Fibroblast of skin of left biceps (primary cell): ENCODE measurements at places on chromosomes 13 and 19.
A peak's percentile ranks its signal among the peaks of the same experiment; 100 is the strongest.

- DNase-seq, result no peak
These were observed 210.3 kb upstream of the PCDH9 start for GRCh38 chr13:67440236-67440975.

DNA sequence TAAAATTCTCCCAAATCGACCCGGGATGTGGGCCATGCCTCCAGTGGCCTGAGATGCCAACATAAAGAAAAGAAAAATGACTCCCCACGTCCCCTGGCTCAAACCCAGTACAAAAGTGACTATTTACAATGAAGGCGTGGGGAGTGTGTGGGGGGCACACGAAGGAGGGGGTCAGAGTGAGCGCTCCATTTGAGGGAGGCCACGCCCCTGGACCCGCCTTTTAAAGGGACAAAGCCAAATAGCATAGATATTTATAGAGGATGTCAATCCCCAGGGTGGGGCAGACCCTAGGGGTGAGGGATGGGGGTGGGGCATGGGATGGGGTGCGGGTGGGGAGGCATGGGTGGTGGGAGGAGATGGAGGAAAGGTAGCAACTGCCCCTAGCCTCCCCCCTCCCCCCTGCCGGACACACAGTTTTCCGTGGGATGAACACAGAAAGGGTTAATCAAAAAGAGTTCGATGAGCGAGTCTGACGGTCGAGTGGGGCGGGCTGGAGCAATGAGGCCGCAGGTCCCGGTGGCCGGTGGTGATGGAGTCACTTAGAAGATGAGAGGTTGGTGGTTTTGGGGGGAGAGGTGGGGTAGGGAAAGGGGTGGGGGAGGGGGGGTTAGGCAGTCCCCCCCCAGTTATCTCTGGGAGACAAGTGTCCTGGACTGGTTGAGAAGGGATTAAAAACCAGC lies 20.1 kb upstream of the NANOS2 start:
- DNase-seq, result no peak

GRCh38 chr19:10269333-10270179 lies 1.4 kb upstream of the ICAM1 start:
- no peak for DNase-seq

- peak; percentile 82 for DNase-seq
These were observed 825.8 kb downstream of the GPC5 start for GRCh38 chr13:92224052-92224821.

DNA sequence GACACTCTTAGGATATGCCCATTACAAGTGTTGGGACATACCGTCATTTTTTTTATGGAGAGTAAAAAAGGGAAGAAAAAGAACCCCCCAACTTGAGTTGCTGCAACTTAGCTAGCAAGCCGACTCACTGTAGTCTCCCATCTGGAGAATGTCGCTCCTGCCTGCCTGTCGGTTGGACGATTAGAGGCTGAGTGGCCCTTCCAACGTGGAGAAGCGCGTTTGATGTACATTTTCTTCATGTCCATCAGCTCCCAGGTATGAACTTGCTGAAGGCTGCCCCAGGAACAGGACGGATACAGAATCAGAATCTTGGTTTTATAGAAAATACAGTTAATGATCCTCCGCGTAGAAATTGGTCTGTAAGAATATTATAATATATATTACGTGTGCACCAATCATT lies 189.0 kb upstream of the SOX1 start:
- DNase-seq, result no peak

DNA sequence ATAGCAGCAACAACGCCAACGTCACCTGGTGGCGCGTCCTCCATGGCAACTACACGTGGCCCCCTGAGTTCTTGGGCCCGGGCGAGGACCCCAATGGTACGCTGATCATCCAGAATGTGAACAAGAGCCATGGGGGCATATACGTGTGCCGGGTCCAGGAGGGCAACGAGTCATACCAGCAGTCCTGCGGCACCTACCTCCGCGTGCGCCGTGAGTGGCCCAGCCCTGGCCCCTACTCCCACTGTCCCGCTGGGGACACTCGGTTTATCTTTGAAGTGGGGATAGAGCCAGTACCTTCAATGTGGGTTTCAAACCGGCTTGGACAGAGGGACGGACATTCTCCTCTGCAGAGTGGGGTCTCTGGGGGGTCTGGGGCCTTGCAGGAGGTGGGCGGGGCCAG lies 2.0 kb downstream of the CD79A start:
- DNase-seq, result no peak

DNA sequence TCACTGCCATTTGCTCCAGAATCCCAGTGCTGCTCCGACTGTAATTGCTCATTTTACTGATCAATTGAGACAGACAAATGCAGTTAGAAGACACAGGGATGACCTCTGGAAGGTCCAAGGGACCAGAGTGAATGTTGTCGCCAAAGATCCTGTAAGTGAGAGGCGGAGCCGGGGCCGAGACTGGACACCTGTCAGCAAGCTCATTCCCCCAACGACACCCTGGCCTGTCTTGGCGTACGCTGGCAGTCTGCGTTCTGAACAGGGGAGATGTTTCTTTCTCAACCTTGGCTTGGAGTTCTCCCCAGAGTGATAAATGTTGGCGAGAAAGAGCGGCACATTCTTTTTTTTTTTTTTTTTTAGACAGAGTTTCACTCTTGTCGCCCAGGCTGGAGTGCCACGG lies 24.2 kb downstream of the GADD45B start:
- DNase-seq, result no peak

GRCh38 chr19:10503002-10503789 lies at the start of gene KEAP1:
KEAP1 (minus strand) TSS chr19:10503356; CDS start chr19:10500033, 3,323 bp downstream.
- no peak for DNase-seq

GRCh38 chr13:108272333-108272732 lies 2.8 kb downstream of the TNFSF13B start:
- DNase-seq, result no peak

DNA sequence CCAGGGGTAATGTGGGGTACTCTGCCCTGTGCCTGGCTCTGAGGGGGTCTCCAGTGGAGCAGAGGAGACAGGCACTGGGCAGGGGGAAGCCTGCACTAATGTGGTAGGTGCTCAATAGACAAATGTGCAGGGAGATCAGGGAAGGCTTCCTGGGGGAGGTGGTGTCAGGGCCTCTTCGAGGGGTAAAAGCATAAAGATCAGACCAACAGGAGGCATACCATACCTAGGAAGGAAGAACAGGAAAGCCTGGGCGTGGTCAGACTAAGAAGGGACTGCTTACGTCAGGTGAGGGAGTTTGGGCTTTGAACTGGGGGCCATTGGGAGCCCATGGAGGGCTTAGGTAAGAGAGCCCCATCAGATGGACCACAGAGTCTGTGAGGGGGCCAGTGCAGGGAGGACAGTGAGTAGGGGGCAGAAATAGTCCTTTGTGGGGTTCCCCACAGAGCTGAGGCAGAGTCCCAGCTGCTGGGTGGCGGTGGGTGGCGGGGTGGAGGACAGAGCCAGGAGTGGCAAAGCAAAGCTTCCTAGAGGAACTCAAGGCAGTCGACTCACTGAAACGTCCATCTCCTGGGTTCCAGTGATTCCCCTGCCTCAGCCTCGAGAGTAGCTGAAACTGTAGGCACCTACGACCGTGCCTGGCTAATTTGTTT lies 8.8 kb downstream of the PRR36 start:
- DNase-seq, result no peak

DNA sequence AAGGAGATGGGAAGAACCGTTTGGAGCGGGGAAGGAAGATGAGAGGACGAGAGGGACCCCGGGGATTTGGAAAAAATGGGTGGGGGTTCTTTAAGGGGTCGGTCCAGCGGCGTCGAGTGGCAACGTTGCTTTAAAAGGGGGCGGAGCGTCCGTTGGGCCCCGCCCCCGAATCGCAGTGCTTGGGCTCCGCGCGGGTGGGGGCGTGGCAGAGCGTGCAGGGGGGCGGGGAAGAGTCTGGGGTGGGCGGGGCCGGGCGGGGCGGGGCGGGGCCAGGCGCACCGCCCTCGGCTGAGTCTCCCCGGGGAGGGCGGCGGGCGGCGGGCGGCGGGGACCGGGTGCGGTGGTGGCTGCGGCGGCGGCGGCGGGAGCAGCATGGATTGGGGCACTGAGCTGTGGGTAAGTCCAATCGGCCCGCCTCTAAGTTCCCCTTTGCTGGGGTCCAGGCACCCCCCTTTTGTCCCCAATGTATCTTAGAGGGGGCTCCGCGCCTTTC lies at the start of gene TRIP10:
Gene TRIP10, plus strand, starts transcription at position 291 of the 493 bp plus-strand sequence. Its CDS starts 82 bp downstream, at position 373.
- peak; percentile 62 for DNase-seq

DNA sequence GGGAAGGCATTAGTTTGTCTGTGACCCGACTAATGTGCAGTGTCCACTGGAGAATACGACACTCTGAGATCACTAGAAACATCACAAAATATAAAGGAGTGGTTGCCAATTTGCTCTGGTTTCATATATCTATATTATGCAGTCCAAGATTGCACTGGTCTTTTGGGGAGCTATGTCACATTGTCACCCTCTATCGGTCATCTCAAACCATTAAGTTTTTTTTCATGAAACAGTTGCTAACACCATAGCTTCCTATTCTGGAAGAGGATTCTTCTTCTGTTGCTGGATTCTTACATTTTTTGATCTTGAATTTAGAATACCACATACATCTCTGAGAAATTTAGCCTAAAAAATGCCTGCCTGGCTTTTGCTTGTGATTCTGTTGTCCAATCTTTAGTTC lies 168.6 kb downstream of the LACC1 start:
- DNase-seq, result no peak

DNA sequence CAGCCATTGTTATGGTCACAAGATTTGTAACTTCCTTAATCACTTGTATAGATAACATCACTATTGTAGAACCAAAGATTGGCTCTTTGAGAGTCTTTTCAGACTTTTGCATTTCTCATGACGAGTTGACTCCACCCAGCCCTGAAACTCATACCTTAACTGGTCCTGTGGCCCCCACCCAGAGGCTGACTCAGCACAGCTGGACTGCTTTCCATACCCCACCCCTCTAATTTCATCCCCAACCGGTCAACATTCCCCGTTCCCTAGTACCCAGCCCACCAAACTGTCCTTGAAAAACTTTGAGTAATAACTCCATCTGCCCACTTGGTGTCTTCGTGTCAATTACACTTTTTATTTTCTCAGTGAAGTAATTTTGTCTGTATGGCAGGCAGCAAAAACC lies 32.1 kb upstream of the SLITRK1 start:
- no peak for DNase-seq

- no peak for DNase-seq
These were observed 51.7 kb upstream of the CYP4F8 start for GRCh38 chr19:15563325-15563794.

DNA sequence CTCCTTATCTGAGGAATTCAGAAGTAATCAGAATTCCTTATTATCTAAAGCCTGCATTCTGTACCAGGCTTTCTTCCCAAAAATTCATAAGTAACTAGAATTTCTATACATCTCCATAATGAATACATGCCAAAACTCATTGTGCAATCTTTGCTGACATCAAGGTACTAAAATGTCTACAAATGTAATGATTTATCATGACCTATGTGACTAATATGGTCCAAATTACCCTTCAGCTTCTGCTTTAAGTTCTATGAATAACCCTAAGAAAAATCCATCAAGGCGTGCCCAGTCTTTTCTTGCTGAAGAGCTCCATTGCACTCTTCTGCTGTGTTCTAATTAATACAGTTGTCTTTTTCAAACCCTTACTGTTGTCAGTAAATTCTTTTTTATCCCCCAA lies 58.5 kb upstream of the SLITRK1 start:
- DNase-seq, result peak; percentile 73

DNA sequence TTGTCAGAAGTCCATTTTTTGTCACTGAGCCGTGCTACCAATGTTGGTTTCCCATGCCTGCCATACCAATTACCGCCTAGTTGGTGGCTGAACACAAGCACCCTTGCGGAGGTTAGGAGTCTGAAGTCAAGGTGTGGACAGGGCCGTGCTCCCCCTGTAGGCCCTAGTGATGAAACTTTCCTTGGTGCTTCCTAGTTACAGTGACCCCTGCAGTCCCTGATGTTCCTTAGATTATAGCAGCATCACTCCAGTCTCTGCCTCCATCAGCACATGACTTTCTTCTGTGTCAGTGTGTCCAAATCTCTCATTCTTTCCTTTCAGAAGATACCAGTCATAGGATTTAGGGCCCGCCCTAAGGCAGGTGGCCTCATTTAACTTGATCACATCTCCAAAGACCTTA lies 99.0 kb downstream of the MYO16 start:
- no peak for DNase-seq

- peak; percentile 10 for DNase-seq
These were observed 319.4 kb upstream of the HTR2A start for GRCh38 chr13:47216176-47216822.

DNA sequence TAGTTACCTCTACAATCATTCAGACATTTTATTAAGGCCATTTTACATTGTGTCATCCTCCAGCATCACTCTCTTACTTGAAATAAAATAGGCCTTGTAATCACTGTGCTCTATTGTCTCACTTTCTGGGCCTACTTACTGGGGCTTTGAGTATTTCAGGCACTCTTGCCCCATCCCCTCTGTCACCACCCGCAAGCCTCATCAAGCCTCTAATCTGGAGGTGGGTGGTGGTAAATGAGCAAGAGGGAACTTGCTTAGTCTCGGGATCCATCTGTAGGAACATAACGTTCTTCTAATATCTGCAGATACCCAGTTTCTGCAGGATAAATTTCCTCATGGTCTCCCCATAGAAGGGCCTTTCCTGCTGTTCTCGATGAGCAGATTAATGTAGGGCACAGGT lies 19.4 kb upstream of the GPR18 start:
- no peak for DNase-seq

GRCh38 chr13:79466872-79467271 lies 14.1 kb upstream of the NDFIP2 start:
- DNase-seq, result no peak

GRCh38 chr19:50313812-50314536 lies 15.2 kb downstream of the KCNC3 start:
- no peak for DNase-seq

GRCh38 chr13:41216160-41216559 lies 21.8 kb upstream of the KBTBD7 start:
- peak; percentile 31 for DNase-seq

GRCh38 chr13:80161896-80162295 lies 179.0 kb downstream of the SPRY2 start:
- no peak for DNase-seq

- DNase-seq, result no peak
These were observed 31.3 kb upstream of the HOMER3 start for GRCh38 chr19:18972301-18972811.
